AG10803 (cell line): ENCODE measurements at places on chromosomes 7 and 10.

GRCh38 chr10:31642281-31642680 lies 286.4 kb downstream of the ARHGAP12 start:
- DNase-seq: peak; percentile 41

- DNase-seq: no peak
Observed at GRCh38 chr7:27097686-27098577, 2.1 kb upstream of the HOXA1 start.

GRCh38 chr10:121459622-121460453 lies 138.4 kb downstream of the FGFR2 start:
- peak; percentile 29 for DNase-seq

DNA sequence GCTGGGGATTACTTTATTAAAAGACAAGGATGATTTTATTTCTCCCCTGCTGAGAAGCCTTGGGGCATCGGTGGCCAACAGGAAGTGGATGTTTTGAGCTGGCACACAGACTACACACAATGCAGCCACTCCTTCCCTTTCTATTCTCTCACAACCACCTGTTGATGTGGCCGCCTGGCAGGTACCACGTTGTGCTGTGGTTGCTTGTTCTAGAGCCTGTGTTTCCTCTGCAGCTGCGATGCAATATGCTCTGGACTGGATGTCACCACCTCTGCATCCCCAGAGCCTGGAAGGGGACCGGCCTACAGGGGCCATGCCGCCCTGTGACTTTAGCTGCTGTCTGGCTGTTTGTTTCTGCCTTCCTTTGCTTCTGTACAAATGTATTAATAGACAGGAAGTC lies 195.7 kb upstream of the CELF2 start:
- DNase-seq: no peak

- DNase-seq: no peak
Observed at GRCh38 chr7:50304129-50304910, at the start of gene IKZF1. IKZF1 (plus strand) TSS chr7:50304716; CDS start chr7:50319062, 14,346 bp downstream.

- no peak for DNase-seq
Observed at GRCh38 chr10:75461672-75462649, 30.5 kb downstream of the LRMDA start.

- no peak for DNase-seq
Observed at GRCh38 chr7:2851497-2851896, 7.4 kb upstream of the GNA12 start.

DNA sequence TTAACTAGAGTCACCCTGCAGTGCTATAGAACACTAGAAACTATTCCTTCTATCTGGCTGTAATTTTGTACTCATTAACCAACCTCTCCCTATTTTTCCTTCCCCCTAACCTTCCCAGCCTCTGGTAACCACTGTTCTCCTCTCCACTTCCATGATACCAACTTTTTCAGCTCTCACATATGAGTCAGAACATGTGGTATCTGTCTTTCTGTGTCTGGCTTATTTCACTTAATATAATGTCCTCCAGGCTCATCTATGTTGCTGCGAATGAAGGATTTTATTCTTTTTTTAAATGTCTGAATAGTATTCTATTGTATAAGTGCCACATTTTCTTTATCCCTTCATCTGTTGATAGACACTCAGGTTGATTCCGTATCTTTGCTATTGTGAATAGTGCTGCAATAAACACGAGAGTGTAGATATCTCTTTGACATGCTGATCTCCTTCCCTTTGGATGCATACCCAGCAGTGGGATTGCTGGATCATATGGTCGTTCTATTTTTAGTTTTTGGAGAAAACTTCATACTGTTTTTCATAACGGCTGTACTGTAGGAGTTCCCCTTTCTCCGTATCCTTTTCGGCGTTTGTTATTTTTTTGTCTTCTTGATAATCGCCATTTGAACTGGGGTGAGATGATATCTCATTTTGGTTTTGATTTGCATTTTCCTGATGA lies 101.4 kb downstream of the FAM107B start:
- DNase-seq: no peak

GRCh38 chr7:6536262-6537260 lies 14.7 kb downstream of the GRID2IP start:
- DNase-seq: no peak

DNA sequence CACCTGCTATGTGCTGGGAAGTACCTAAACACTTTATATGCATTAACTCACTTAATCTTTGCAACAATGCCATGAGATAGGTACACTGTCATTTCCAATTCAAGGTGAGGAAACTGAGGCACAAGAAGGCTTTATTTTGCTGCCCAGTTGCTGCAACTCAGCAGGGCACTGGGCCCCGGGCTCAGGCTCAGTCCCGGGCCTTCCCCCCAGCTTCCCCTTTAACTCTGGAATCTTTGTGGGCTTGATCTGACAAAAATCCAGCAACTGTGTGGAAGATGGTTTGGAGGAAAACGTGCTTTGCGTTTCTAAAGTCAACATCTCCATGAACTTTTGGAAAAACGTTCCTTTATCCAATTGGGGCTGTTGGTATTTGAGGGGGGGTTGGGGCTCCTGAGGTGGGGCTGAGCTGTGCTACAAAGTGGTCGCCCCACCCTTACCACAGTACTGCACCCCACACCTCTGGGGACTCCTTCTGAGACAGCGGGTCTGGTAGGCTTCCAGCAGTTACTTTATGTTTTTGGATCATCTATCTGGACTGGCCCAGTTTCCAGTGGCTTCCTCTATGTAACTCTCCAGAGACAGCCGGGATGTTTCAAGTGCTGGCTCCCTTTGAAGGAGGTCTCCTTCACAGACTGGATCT lies 40.5 kb upstream of the CAMK1D start:
- DNase-seq: peak; percentile 1

GRCh38 chr7:22885797-22886261 lies 63.2 kb upstream of the TOMM7 start:
- DNase-seq: peak; percentile 40

DNA sequence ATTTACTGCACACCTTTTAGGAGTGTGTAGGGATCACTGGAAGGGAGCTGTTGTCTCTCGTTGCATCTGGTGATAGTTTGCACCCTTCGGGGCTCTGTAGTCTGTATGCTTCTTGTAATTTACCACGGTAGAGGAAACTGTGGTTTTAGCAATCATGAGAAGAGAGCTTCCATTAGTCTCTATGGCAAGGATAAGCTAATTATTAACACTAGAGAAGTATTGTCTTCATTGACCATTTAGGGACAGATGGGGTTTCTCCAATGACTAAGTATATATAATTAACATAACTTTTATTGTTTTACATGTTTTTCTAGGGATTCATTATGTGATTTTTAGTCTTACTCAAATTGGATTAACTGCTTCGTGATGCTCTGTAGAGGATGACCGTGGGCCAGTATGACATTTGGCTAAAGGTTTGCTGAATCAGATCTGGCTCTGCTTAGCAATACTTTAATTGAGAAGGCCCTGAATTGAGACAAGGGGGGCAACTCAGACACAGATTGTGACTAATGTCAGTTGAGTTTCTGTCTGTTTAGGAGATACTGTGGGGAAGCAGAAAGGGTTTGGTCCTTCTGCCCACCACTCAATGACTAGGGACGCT lies 8.7 kb downstream of the SLC18A2 start:
- no peak for DNase-seq

- peak; percentile 85 for DNase-seq
Observed at GRCh38 chr10:33215154-33215553, 119.3 kb downstream of the NRP1 start.

DNA sequence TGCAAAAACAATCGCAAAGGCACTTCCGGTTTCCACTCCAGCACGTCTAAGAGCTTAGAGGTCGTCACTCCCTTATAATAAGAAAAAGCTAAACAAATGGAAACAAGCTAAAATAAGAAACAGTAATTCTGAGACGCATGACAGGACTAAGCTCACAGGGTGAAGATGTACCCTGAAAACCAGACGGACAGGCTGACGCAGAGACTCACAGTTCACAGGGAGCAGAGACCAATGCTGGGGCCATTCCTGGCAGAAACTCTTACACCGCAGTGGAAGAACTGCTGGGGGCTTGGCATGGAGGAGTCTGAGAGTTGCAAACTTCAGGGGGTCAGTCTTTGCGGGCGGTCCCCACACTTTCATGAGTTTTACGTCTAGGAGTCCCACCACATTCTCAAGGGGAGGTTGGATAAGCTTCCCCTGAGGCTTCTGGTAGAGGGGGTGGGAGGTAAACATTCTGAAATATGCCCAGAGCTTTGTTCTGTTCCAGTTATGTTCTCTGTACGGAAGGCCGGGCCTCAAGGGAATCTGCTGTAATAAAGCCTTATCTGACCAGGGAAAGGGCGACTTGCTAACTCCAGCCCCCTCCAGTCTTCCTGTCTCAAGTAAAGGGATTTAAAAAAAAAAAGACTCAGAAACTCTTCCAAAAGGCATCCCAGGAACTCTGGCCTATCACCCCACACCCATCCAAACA lies 47.8 kb downstream of the BRI3 start:
- no peak for DNase-seq

DNA sequence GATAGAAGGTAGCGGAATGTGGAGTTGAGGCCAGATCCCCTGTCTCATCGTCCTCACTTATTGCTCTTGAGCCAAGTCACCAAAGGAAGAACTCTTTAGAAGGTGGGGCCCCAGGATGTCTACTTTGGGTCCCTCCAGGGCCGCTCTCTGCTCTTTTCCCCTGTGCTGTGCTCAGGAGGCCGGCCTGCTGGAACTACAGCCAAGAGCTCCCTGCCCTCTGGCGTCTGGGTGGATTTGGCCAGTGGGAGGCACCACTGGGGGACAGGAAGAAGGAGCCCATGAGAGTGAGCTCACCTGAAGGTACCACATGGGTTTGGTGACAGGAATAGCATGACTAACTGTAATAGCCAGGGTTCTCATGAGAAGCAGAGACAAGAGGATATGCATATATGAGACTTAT lies 97.7 kb upstream of the FAM180A start:
- no peak for DNase-seq

GRCh38 chr10:26696786-26697162 lies 727 bp upstream of the PDSS1 start:
- DNase-seq: no peak

DNA sequence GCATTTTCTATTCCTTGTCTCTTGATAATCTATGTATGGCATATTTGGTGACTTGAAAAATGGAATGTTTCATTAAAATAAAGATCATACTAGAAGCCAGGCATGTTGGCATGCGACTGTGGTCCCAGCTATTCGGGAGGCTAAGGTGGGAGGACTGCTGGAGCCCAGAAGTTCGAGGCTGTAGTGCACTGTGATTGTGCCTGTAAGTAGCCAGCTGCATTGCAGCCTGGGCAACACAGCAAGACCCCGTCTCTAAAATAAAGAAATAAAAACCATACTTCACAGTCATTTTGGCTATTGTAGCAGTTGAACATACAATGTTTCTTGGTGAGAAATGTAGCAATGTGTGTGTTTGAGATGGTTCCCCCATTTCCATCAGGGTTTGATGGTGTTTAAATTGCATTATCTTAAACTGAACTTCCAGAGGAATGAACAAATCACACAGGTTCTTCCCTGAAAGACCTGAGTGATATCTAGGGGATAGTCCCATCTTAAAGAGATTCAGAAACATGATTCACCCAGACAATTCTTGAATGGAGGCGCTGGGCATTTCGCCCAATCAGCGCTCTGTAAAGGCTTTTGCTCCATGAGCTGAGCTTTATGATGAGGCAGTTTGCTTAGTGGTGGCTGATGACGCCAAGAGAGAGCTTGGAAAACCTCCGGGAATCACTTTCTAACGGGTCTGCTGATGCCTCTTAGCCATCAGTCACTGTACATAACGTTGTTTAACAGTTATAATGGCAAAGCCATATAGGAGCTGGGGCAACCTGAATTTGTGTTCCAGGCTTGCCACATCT lies 19.4 kb upstream of the BTBD16 start:
- DNase-seq: no peak

- DNase-seq: no peak
Observed at GRCh38 chr7:155864271-155864985, 52.2 kb upstream of the SHH start.

DNA sequence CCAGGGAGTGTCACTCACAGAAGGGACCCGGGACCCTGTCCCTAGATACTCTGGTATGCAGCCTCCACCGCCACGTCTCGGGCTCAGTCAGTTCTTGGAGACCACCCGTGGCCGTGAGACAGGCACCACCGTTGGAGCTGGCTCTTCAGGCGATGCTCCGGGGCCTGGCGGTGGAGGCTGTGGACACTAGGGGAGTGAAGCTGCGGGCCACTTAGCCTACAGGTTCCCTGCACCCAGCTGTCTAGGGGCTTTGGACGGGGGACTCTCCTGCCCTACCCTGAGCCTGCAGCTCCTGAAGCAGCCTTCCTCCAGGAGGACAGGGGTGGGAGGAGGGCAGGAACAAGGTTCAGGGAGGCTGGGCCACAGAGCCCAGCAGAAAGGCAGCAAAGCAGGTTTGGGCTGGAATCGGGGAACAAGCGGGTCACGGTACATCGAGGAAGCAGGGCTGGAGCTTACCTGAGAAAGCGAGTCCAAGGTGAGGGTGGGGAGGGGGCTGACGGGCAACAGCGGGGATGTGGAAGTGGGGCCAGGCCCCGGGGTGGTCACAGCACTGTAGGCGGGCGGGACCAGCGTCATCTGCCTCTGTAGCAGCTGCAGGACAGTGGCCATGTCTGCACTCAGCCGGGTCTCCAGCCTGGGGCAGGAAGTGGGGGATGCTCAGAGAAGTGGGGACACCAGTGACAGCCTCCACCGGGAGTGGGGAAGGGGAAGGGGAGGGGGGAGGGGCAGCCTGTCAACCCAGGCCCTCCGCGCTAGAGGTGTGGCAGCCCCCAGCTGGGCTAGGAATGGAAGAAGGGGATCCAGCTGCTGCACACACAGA lies 31.5 kb downstream of the KCNH2 start:
- no peak for DNase-seq

DNA sequence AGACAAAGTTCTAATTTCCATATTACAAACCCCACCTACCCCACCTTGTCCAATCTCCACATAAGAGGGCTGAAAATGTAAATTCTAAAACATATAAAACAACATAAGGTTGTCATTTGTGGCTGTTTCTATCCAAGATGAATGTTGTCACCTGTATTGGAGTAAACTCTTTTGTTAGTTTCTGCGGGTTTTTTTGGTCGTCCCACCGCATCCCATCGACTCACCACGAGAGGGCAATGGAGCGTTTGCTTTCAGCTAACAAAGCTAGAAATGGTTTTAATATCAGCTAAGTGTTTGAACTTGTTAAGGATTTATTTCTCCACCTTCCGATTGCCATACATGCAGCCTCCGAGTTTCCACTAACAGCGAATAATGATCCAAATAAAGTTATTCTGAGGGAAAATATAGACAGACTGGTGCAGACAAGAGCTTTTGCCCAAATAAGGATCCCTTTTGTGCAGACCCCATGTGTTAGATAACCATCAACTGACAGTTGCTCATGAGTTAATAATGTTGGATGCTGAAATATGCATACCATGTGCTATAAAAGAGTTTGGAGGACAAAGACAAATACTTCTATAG lies 137.2 kb downstream of the ARID5B start:
- DNase-seq: peak; percentile 75

DNA sequence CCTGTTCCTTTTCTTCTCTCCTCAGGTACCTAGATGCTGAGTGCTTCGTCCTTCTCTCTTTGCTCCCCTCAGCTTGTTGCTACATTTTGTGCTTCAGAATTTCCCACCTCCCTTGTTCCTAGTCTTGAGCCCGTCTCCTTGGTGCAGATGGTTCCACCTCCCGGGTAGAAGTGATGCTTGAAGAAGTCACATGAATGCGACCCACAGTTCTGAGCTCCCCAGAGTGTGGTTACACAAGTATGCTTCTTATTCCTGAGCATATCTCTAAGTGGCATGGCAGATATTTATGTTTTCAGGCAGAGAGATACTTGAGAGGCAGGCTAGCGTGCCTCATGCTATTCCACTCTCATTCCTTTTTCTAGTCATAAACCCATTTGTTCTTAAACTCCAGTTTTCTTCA lies 34.0 kb downstream of the INPP5F start:
- no peak for DNase-seq

GRCh38 chr7:127910670-127911069 lies 120.6 kb downstream of the LRRC4 start:
- no peak for DNase-seq
